ENCODE measurements at places on chromosomes 2 and 18. TPM values are rescaled to one million over a fixed set of nuclear protein-coding genes. Genes with fewer than 3 reads are reported as not detected.

Gene BCL2
- total RNA-seq, result 81.3 TPM

- DNase-seq, result peak; percentile 84
Observed at GRCh38 chr2:134919341-134920210, 954 bp downstream of the CCNT2 start.

DNA sequence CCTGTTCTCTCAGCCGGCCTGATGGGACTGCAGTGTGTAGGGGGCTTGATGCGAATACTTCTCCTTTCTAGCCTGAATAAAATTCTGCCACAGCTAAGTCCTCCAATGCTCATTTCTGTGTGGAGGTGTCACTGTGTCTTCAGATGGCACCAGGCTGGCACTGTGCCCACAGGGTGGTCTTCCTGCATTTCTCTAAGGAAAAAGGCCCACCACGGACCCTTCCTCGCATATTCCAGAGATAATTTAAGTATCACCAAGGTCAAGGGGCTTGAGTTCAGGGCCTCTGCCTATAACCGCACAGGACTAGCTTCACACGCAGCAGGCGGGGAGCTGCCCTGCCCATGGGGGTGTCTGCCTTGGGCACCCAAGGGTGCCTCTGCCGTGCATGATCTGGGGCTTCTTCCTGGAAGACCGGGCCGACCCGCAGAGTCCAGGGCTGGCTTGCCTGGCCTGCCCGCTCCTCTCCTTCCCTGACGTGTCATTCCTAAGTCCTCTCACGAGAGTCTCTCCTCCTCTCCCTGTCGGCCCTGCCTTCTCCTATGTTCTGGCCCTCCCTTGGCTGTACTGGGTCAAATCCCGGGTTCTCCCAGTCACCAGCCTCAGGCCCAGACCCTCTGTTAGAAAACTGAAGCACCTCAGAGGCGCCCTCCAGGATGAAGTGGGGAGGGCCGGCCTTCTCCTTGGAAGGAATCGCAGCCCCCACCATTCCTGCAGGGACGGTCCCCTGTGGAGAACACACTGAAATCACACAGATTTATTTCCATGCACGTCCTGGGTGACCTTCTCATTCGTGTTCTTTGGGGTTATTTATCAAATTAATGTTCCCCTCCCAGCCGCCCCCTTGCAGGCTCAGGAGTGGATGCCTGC is 48.9 kb upstream of the PXDN start:
- no peak for DNase-seq

Gene PJVK
- total RNA-seq, result 2.0 TPM

Gene ID2
- 299 TPM for total RNA-seq

DNA sequence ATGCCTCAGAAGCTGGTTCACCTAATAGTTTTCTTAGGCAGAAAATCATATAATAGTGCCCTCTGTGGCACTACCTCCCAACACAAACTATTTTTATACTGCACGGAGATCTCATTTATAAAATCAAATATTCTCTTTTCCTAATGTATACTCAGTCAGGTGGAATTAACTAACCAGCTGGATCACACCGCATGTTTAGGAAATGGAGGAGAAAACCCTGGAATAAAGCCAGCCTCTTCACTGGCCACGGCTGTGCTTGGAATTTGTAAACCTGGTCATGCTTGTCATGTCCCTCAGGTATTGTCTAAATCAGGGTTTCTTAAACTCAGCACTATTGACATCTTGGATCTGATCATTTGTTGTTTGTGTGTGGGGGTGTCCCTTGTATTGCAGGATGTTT is 85.6 kb downstream of the DOCK10 start:
- DNase-seq, result no peak

GRCh38 chr2:238061315-238062202 is 758 bp downstream of the SCLY start:
- DNase-seq, result peak; percentile 75

Gene METTL4
- total RNA-seq, result 17.7 TPM

Gene PLA2R1
- not detected for total RNA-seq

DNA sequence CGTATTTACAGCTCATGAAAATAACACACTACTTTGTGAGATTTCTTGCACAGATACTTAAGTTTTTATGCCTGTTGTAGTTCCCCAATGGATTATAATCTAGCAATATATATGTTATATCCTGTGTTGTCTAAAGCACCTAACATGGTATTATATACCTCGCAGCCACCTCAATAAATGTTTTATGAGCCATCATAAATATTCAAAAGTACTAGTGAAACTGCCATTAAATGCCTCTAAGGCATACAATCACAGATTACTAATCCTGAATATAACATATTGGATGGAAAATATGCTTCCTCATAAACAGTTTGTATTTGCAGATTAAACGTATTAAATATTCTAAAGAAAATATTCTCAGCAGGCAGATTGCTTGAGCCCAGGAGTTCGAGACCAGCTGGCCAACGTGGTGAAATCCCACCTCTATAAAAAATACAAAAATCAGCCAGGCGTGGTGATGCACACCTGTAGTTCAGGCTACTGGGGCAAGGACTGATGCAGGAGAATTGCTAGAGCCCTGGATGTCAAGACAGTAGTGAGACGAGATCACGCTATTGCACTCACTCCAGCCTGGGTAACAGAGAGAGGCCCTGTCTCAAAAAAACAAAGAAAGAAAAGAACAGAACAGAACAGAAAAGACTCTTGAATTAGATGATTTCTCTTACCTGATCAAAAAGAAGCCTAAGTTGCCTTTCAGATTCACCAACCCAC is 64.1 kb downstream of the ATAD2B start:
- no peak for DNase-seq

GRCh38 chr2:180202467-180202951 is 195.4 kb upstream of the CWC22 start:
- DNase-seq, result no peak

GRCh38 chr2:17495590-17495989 is 22.6 kb downstream of the RAD51AP2 start:
- no peak for DNase-seq

GRCh38 chr18:48228841-48229240 is 180.3 kb downstream of the ZBTB7C start:
- no peak for DNase-seq

Gene FN1
- total RNA-seq, result 1.0 TPM

DNA sequence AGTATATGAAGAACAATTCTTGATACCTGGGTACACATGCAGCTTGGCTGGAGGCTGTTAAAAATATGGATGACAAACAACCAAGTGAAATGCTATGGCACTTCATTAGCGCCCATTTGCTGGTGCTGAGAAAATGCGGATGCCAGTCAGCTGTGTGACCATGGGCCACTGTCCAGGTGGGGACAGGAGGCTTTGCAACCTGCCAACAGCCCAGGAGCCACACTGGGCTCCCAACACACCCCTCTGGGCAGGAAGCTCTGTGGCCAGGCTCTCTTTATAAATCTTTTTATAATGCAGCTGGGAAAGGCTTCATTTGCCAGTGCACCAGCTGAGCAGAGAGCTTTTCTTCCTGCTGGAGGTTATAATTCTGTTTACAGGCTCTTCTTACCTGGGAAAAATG is 19.9 kb downstream of the RNF144A start:
- peak; percentile 36 for DNase-seq

DNA sequence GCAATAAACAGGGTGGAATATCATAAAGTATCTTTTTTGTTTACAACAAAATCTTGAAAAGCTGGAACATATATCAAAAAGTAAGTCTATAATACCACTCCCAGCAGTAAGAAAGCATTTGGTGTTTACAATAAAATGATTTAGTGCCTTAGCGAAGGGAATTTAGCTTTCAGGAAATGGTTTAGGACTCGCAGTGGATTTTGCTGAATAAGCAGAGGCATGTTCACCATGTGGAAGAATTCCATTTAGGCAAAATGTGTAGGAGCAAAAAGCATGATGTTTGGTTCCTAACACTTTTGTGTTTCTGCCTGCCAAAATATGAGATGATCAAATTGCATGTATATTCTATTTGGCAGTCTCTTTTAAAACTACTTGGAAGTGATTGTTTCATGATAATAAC is 163.6 kb downstream of the AGPS start:
- no peak for DNase-seq

GRCh38 chr2:42239811-42240210 is 70.7 kb downstream of the EML4 start:
- no peak for DNase-seq

- DNase-seq, result no peak
Observed at GRCh38 chr2:80943487-80943886, 638.9 kb upstream of the LRRTM1 start.

Gene TMEM198
- 3.4 TPM for total RNA-seq

DNA sequence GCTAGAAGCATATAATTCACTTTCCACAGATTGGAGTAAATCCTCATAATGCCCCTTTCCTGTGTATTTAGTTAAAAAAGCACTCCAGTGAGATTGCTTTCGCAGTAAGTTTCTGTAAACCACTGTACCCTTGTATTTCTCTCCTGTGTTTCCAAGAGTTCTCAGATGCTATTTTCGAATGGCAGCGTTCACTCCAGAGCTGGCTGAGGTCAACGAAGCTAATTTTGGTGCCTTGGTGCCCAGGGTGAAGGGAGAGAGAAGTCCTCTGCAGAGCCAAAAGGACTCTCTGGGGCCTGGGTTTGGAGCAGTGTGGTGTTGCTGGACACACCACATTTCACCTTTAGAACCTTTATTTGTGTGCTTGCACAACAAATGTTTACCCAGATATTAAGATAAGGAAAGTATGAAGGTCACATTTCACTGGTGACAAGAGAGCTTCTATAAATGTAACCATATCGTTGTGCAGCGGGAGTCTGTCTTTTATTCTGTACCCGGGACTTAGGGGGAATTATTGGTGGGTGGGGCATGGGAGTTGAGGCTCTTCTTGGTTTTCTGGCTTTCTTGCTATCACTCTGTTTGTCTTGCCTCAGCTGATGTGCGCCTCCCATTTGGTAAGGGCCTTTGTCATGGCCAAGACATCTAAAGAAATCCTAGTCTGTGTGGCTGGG is 9.9 kb downstream of the EPAS1 start:
- DNase-seq, result no peak

DNA sequence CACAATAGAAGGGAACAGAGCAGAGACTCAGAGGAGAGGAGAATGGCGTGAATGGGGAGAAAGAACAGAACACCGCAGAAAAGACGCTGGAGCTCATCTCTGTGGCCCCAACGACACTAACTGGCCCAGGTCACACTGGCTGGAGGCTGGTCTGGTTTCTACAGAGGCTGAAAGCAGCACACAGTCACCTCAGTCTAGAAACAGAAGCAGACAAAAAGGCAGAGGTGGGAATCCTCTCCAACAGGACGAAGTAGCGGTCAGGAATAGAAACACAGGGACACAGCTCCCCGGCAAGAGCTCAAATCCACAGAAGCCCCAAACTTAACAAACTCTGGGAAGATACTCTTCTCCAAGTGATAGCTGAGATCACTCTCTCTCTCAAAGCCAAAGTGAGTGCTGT is 9.2 kb downstream of the SLC66A2 start:
- DNase-seq, result no peak

- no peak for DNase-seq
Observed at GRCh38 chr18:41594582-41594981, 360.5 kb upstream of the PIK3C3 start.

GRCh38 chr18:7152440-7152839 is 34.8 kb upstream of the LAMA1 start:
- DNase-seq, result no peak

Gene NYAP2
- total RNA-seq, result not detected

Gene C2orf76
- total RNA-seq, result 10.2 TPM

DNA sequence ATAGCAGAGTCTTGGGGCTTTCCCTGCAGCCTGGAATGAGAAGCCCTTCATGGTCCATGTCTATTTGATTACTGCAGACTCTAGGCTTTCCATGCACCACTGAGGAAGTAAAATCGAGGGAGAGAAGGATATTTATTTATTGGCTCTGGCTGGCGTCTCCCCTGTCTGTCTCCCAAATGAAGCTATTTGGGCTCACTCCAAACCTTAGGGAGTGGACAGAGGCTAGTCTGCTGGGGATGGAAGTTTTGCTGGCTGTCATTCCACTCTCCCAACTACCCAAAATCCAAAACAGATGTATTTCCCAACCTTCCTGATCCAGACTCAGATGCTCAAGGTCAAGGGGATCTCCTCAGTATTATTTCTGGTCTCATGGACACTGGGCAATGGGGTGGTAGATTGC is 33.7 kb downstream of the TMEM17 start:
- DNase-seq, result no peak

- DNase-seq, result no peak
Observed at GRCh38 chr2:179266271-179266670, 1.6 kb upstream of the SESTD1 start.

DNA sequence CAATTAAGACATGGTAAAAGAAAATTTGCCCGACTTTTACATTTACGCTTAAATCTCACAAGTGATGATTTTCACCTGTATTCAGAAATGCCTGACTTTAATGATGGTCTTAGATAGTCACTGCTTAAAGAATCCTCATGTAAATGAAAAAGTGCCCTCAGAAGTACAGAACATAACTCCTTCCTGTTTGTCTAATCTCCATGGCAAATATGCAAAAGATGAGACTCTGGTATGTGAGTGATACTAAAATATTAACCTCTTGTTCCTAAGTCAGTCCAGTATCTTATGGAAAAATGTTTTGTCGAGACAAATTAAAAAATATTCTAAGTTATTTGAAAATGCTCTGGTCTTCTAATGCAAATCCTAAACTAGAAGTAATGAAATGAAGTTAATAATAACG is 29.2 kb downstream of the KCTD1 start:
- no peak for DNase-seq

Gene KLHL30
- total RNA-seq, result not detected

GRCh38 chr2:132651115-132652045 is 18.6 kb downstream of the LYPD1 start:
- no peak for DNase-seq

Gene SCN7A
- total RNA-seq, result not detected

Gene CD8B
- total RNA-seq, result not detected

Gene AQP4
- not detected for total RNA-seq

All from activated CD4-positive, alpha-beta T cell treated with anti-CD3 and anti-CD28 coated beads, Interleukin-2, amount 10 ng/mL, durations not matched to agents 24 days and 14 days (primary cell).